Stimulated activated CD4-positive, alpha-beta T cell treated with anti-CD3 and anti-CD28 coated beads, TNF-alpha, amount 100 ng/mL, for 1 hour (primary cell): ENCODE measurements at places on chromosomes 5 and 9.

DNA sequence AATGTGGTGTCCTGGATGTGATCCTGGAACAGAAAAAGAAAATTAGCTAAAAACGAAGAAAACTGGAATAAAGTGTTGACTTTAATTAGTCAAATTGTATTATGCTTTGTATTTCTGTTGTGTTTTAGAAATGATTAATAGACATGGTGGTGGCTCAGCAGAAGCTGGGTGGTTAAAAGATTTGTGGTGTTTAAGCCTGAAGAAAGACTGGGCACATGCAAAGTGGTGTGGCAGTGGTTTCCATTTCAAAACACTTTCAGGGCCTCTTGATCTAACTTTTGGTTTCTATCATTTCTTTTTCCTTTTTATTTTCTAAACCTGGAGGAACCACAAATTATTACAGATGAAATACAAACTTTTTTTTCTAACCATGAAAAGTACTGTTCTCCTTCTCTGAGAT lies 44.1 kb downstream of the ADGRV1 start:
- DNase-seq = no peak

DNA sequence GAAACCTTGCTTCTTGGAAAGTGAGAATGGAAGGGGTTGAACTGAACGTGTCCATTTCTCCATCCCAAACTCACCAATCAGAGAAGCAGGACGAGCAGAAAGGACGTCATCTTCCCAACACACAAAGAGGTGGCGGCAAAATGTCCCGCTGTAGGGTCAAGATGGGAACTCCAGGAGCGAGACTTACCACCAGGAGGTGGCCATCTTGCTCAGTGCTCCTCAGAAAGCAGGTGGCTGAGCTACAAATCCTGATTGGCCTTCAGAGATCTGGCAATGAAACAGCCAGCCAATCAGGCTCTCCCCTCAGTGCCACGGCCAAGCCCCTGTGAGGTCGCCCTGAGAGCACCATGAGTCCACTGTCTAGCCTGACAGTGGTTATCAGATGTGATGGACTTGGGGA lies 259.0 kb downstream of the NDUFS4 start:
- no peak for DNase-seq

- no peak for DNase-seq
Observed at GRCh38 chr5:122175091-122175490, 45.7 kb downstream of the ZNF474 start.

DNA sequence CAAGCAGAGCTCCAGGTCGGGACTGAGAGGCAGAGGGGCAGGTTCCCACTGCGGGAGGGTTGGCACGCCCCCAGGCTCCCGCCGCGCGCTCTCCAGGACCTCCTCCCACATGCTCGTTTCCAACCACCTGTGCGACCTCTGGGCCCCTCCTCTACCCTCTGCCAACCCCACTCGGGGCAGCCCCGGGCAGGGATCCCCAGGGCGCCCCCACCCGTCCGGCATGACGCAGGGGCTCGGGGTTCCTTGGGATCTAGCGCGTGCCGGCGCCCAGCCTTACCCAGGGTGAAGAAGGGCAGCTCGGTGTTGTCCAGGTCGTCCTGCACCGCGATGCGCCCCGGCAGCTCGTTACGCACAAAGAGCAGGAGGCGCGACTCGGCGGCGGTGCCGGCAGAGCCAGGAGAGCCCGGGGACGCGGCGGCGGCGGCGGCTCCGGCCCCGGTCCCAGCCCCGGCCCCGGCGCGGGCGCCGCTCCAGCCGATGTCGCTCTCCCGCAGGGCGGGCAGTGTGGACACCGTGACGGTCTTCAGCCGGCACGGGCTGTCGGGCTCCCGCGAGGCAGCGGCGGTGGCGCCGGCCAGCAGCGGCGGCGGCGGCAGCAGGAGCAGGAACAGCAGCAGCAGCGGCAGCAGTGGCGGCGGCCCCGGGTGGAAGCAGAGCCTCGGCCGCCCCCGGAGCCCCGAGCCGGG lies 494 bp downstream of the ASTN2 start:
- DNase-seq = no peak

- DNase-seq = no peak
Observed at GRCh38 chr9:126761274-126761673, 43.6 kb upstream of the ZBTB43 start.

DNA sequence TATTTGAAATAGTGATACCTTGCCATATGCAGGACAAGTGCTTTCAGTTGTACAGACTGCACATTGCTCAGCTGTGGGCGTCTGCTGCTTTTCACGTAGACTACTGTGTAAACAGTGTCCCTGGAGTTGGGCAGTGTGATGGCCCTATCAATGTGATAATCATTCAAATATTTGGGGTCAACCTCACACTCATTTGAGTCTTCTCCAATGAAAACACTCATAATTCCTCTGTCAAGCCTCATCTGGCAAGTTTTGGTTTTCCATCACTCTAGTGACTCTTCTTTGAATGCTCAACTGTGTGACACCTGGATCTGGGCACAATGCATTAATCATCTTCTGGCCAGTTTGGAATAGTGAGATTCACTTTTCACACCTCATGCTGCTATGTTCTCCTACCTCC lies 64.4 kb downstream of the UGCG start:
- DNase-seq = no peak

DNA sequence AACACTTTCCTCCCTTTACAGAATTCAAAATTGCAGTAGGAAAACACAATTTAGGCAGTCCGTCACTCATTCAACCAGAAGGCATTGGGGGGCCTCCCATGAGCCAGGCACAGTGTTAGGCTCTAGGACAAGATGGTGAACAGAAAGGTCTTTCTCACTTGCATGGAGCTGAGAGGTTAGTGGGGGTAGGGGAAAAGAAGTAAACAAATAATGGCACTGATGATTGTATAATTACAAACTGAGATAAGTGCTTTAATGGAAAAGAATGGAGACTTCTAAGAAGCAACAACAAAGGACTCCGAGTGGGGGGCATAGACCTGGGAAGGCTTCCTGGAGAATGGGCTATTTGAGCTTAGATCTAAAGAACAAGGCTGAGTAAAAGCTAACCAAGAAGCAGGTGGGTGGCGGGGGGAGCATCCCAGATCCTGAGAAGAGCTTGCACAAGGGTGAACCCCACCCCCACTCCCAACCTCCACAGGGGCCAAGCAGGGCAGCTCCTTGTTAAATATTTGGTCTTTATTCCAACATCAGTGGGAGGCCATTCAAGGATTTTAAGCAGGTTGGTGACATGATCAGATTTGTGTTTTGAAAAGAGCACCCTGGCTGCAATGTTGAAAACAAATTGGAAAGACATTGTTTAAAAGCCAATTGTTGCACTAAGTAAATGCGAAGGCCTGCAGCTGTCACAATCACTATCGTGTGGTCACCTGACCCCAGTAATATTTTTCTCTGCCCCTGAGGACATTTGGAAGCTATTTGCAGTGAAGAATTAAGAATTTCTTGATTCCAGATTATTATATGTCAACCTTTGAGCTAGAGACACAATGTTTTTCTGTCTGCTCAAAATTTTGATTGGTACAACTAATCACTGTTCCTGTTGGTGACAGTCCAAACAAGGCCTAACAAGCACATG lies 73.9 kb upstream of the EFNA5 start:
- DNase-seq = no peak

GRCh38 chr5:80251636-80252035 lies 4.2 kb downstream of the SERINC5 start:
- DNase-seq = no peak

DNA sequence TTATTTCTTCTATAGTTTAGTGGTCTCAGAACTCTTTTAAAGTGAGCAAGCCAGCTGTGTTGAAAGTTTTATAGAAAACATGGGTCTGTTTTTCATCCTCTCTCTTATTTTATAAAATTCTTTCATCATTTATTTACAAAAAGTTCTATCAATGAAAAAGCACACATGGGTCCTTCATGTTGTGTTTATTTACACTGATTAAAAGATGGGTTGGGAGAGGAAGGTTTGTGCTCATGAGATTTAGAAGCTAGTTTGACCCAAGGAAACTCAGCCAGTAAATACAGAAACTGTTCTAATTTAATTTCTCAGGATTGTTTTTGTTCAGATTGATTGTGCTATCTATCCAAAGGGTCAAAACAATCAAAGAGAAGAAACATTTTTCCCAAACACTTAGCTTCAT lies 178.8 kb upstream of the KLF9 start:
- no peak for DNase-seq

- no peak for DNase-seq
Observed at GRCh38 chr5:126389179-126389578, 34.0 kb upstream of the GRAMD2B start.

DNA sequence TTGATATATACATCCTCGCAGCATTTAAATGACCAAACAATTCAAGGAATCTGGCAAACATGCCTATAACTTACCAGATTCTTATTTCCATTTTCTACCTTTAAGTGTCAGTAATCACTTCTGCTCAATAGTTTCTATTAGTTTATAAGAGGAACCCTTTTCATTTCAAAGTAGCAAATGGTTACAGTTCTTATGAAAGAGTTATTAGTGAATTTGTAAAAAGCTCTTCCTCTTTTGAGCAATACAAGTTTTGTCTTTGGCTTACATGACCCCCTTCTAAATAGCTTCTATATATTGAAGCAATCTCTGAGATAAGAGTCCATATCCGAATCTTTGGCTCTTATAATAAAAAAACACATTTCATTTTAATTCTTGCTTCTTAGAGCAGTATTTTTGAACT lies 42.0 kb downstream of the ELL2 start:
- DNase-seq = no peak

GRCh38 chr5:96597438-96598020 lies 64.6 kb upstream of the CAST start:
- no peak for DNase-seq

- DNase-seq = no peak
Observed at GRCh38 chr9:72950875-72951442, 1.9 kb downstream of the ALDH1A1 start.

GRCh38 chr5:38816083-38817030 lies 29.5 kb upstream of the OSMR start:
- no peak for DNase-seq

- no peak for DNase-seq
Observed at GRCh38 chr5:28743025-28743715, 1704.8 kb upstream of the CDH9 start.

GRCh38 chr5:112551419-112552032 lies 132.4 kb upstream of the EPB41L4A start:
- no peak for DNase-seq

- no peak for DNase-seq
Observed at GRCh38 chr5:167296066-167296465, 995.4 kb upstream of the WWC1 start.

DNA sequence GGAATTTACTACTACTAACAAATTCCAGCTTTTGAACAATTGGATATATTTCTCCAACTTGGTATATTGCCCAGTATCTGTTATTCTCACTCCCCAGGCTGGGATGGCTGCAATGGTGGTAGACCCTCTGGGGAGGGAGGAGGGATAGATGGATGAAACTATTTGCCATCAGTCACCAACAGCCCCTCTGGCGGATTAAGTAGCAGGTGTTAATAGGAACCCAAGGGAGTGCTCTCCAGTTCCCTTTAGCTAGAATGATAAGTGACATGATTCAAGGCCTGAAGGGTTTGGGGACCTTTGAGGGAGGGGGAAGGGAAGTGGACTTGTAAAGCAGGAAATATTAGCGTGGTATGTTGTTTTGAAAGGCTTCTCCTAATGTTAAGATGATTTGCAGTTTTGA lies 824.0 kb upstream of the ARRDC3 start:
- DNase-seq = no peak

GRCh38 chr5:121366515-121366914 lies 485.2 kb upstream of the FTMT start:
- DNase-seq = no peak

DNA sequence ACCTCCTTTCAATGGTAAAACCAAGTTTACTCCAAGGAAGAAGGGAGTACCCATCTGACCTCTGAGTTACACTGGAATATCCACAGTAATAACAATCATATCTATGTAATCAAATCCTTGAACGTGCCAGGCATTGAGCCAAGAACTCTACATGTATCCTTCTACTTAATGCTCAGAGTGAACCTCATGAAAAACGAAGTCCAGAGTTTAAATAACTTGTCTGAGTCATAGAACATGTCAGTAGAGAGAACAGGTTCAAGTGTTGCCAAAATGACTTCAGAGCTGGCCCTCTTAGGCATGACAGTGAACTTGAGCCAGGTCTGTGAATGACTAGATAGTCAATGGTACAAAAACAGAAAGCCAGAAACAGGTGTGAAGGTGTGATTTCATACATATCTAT lies 164.1 kb upstream of the ZNF618 start:
- no peak for DNase-seq

- DNase-seq = peak; percentile 34
Observed at GRCh38 chr5:82225525-82226172, 52.5 kb downstream of the RPS23 start.

DNA sequence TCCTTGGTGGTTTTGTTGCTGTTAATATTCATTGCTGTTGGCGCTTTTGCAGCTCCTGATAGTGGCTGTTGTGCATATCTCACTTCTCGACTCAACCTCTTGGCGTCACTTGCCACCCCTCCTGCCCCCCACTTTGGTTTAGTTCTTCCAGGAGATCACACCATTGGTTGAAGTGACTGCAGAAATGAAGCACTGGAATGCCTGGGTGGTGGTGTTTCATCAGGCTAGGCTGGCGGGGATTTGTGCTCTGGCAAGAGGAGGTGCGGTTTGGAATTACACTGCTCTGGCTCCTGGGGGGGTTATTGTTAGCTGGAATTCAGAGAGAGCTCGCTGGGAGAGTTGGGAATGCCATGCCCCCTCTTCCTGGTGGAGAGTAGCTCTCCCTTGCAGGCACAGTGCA lies 11.5 kb downstream of the PRRC2B start:
- no peak for DNase-seq

GRCh38 chr5:145162626-145163025 lies 672.5 kb downstream of the PRELID2 start:
- DNase-seq = no peak

DNA sequence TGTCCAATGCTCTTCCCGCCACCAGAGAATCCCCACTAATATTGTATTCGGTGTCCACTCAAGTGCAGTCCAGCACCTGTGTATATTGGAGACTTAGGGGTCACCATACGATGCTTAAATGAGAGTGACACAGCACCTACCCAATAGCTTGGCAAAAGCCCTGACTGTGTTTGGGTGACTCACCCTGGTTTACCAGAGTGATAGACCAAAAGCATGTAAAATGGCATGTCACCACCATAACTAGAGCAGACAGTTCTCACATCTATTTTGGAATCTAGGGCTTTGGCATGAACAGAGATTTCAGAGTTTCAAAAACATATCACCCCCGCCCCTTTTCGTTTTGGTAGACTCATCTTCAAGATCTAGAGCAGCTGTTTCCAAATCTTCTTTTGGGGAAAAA lies 217.3 kb upstream of the RASEF start:
- DNase-seq = no peak

DNA sequence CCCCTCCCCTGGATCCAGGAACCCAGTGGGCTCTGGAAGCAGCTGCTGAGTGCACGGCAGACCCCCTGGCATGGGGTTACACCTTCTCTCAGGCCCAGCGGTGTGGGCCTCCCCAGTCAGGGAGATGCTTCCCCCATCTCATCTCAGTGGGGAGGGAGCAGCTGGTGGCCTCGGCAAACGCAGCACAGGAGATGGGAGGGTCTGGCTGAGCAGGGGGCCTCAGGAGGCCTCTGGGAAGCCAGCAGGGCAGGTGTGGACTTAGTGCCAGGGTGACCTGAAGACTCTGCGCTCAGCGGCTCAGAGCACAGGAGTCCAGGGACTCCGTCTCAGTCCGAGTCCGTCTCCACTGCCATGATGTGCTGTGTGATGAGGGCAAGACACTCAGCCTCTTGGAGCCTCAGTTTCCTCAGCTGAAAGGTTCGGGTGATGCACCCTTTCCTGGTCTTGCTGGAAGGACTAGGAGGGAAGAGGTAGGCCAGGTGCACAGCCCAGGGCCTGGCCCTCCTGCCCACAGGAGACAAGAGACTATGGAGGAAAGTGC lies 100.6 kb downstream of the GTF3C4 start:
- DNase-seq = no peak
